ENCODE measurements at places on chromosomes 6 and 20.

DNA sequence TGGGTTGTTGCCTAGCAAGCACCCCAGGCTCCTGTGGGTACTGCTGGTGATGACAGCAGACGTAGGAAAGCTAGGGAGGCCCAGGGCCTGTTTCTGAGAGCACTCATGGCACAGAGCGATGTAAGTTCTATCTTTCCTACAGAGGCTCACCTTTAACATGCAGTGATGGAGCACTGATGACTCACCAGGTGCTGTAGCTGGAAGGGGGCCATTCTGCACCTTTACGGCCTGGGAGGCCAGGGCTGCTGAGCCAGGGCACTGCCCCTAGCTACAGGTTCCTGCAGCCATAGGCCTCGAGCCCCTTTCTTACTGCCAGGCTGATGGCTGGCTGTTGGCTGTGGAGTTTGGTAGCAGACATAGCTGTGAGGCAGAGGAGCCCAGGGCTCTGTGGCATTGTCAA is 31.1 kb upstream of the GPR6 start:
- no peak for DNase-seq

- no peak for DNase-seq
Measured at GRCh38 chr6:109292420-109292819, 89.8 kb downstream of the CD164 start.

DNA sequence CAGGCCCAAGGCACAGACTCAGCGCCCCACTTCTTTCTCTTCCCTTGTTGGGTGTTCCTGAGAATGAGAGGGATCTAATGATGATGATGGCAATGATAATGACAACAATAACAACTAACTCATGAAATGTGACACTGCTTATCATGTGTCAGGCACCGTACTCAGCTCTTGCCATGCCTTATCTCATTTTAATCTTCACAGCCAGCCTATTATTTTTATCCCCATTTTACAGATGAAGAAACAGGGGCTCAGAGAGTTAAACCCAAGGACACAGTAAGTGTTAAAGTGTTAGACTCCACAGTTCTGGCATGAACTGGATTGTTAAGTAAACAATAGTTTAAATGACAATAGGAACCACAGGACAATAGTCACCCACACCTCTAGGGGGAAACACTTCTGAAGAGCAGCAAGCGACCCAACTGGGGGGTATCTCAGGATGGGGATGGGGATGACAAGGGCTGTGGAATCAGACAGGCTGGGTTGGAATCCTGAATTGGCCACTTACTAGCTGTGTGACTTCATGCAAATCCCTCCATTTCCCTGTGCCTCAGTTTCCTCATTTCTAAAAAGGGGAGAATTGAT is 12.5 kb downstream of the RSPH9 start:
- no peak for DNase-seq

DNA sequence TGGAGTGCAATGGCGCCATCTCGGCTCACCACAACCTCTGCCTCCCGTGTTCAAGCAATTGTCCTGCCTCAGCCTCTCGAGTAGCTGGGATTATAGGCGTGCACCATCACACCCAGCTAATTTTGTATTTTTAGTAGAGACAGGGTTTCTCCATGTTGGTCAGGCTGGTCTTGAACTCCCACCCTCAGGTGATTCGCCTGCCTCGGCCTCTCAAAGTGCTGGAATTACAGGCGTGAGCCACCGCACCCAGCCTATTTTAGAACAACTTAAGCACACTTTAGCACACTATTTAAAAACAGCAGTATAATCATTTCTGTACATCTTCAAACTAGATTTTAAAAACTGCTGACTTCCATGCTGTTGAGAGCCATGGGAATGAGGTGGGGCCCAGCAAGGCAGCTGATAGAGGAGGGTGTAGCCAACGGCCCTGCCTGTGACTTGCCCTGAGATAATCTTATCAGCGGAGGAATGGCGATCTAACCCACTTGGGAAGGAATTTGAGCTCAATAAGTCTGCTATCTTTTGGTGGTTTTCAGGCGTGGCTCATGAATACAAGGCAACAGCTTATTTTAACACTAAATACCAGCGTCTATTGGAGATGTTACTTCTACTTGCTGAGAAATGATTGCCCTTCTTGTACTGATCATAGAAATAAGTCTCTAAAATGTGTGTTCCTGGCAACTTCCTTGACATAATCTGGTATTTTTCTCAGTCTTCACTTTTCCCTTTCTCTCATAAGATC is 12.1 kb downstream of the ZDHHC14 start:
- no peak for DNase-seq

- DNase-seq, result no peak
Measured at GRCh38 chr6:131013495-131013894, 49.5 kb downstream of the EPB41L2 start.

DNA sequence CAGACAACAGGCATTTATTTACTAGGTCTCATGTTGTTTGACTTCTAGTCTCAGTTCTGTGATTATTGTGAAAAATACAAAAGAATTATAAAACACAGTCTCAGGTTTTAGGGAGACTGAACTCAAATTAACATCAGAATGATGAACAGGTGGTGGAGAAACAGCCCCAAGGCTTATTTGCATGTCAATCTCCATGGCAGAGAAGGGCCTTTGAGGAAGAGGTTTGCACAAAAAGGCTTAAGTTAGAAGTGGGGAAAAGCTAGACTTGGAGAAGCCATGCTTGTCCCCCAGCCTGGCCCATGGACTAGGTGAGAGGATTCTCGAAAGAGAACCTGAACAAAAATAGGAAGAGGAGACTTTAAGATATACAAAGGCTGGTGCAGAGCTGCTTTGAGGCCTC is 183.3 kb downstream of the EDN1 start:
- DNase-seq, result no peak

DNA sequence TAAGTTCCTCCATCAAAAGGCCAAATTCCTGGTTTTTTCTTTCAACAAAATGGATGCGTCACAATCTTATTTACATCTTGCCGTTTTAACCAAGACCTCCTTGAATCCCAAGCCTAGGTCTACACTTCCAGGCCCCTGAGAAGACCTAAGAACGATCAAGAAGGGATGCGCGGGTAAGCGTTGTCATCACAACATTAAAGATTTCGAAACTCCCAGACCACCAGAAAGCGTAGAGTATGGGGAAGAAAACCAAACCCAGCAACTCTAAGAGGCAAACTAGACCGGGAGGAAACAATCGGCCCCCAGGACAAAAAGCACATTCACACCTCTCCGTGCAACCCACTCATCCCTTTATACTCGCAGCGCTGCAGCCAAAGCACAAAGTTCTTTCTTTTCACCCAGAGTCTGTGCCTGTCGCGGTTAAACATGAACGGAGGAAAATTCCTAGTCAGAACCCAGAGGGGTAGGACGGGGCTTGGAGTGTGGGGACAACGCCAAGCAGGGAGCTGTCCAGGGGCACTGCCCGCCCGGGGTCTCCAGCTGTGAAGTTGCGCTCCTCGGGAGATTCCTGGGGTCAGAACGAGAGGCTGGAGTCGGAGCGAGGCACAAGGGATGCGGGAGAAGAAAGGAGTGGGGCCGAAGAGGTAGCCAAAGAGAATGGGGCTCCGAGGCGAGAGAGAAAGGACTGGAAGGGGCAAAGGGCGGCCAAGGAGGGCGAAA is 725 bp downstream of the OSER1 start:
- DNase-seq, result no peak

DNA sequence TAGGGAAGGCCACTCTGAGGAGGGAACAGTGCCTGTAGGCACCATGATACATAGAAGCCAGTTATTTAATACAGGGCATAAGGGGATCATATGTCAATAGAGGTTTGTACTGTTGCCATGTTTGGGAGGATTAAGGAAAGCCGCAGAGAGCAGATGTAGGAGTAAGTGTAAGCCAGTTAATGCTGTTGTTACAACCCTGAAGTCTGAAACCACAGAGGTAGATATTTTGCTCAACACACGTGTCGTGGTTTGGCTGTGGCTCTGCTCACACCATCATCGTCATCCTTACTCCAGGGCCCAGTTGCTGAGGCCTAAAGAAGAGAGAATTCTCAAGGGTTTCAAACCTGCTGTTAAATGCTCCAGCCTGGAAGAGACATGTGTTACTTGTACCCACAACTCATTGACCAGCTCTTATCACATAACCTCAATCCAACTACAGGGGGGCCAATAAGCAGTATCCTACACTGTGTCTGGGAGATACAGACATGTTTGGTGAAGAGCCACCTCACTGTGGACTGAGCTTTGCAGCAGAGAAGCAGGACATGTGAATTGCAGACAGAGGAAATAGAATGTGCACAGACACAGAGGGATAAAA is 31.0 kb upstream of the PSMF1 start:
- no peak for DNase-seq

All from NCI-H187 treated with DMSO at 0.1 percent for 48 hours (cell line).